ENCODE measurements at places on chromosomes 13 and 19.

GRCh38 chr19:3968556-3969434 lies 2.1 kb downstream of the DAPK3 start:
- no peak for DNase-seq

- no peak for DNase-seq
These were observed 38.0 kb downstream of the RCBTB2 start for GRCh38 chr13:48494874-48495273.

GRCh38 chr13:71613066-71613745 lies 253.8 kb downstream of the DACH1 start:
- DNase-seq: no peak

DNA sequence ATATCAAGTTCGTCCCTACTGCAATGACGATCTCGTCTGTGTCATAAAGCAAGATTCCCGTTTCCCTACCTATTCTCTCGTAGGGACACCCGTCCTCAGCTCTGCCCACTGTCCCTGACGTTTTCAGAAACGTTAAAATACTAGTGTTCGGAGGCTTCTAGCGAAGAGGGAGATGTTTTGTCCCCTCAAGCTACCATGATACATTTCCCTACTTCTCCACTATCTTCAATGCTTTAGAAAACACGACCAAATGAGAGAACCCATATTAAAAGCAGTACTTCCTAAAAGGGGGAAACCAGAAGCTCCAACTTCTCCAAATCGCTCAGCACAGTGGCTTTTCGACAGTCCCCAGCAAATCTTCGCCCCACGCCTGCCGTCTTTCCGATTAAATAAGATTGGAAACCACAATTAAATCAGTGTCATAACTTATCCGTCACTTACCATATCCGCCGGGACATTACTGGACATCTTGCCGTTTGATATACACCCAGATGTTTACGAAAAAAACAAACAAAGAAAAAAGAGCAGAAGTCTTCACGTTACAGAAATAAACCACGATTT lies 1.3 kb downstream of the UBL3 start:
- peak; percentile 32 for DNase-seq

DNA sequence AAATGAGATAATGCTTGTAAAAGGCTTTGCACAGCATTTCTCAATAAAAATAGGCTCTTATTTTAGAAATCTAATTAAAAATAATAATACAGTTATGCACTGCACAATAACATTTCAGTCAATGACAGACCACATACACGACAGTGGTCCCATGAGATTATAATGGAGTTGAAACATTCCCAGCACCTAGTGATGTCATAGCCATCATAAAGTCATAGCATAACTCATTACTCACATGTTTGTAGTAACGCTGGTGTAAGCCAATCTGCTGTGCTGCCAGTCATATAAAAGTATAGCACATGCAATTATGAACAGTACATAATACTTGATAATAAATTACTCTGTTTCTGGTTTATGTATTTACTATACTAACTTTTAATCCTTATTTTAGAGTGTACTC lies 12.7 kb upstream of the SERPINE3 start:
- no peak for DNase-seq

DNA sequence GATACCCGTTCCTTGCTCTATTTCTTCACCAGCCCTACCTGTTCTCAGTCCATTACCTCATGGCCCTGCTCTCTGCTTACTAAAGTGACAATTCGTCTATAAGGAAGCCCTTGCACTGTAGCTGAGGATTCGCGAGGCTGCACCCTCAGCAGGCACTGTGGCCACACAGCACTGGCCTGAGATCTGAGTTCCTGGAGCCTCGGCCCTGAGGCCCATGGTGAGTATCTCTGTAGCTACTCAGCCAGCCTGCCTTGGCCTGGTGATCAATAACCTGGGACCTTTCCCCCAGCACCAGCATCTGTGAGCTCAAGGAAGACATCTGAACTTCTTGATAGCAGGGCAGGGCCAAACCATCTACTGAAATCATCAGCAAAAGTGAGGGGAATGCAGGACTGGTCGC lies 90.7 kb downstream of the RGCC start:
- DNase-seq: no peak

DNA sequence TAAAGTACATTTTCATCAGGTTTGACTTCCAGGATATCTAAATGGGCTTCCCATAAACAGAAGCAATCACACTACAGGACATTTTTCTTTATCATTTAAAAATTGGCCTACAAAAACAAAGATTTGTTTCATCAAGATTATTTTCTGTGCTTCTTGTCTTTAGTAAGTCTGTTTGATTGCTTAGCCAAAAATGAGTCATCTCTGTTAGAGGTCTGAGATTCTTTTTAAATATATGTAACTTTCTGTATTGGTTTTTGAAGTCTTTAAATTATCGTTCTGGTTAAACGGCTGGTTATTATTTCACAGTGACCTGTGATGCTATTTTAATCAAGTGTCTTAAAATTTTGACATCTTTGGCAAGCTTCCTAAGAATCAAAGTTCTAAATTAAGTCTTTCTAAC lies 62.7 kb downstream of the SLITRK1 start:
- no peak for DNase-seq

DNA sequence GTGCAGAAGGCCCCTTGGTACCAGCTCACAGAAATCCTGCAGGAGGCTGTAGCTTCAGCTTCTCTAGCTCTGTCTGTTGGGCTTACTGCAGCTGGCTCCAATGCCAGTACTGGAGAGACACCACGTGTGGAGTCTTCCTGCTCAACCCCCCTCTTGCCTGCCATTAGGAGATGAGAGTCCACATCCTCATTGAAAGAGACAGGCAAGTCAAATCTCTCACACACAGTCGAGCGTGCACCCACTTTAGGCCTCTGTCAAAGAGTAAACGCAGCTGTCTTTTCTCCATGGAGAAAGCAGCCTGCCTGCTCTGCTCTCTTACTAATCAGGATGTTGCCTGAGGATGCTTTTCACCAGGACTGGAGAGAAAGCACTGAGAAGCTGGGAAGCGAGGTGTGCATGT lies 523.0 kb upstream of the NBEA start:
- no peak for DNase-seq

DNA sequence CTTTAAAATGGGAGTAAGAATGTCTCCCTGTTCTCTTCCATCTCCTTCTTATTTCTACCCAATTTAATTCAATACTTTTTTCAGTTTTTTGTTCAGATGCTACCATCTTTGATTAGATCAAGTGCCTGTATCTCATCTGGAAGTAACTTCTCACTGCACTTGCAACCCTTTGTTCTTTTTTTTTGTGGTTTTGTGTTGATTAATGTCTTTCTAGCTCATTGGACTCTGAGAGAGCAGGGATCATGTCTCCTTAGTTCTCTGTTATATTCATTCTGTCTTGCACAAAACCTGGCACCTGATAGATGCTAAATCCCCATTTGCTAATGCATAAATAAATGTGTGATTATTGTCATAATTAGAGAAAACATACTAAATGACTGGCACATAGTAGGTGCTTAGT lies 834 bp upstream of the ITGBL1 start:
- no peak for DNase-seq

GRCh38 chr13:113950451-113951245 lies 23.2 kb downstream of the C13orf46 start:
- DNase-seq: no peak

GRCh38 chr19:29671393-29672160 lies 6.3 kb downstream of the PLEKHF1 start:
- DNase-seq: peak; percentile 96

DNA sequence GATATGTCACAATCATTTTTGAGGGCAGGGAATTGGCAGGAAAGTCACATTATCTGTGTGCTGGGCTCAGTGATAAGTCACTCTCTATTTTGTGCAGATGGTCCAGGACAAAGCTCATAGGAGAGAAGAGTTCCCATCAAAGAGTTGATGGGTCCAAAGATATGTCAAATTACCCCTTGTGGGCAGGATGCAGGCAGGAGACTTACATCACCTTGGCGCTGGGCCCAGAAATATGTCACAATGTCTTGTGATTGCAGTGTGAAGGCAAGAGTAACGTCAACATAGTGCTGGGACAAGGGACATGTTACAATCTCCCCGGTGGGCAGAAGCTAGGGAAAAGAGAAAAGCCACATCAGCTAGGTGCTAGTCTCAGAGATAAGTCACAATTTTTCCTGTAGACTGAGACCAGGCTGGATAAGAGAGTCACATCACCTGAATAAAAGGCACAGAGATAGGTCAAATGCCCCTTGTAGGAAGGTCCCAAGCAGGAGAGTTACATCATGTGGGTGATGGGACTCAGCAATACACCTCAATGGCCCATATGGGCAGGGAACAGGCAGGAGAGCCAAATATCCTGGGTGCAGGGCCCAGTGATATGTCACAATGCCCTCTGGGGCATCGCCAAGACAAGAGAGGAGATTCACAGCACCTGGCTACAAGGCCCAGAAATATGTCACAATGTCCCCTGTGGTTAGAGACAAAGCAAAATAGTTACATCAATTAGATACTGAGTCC lies 47.9 kb downstream of the ZNF99 start:
- no peak for DNase-seq

DNA sequence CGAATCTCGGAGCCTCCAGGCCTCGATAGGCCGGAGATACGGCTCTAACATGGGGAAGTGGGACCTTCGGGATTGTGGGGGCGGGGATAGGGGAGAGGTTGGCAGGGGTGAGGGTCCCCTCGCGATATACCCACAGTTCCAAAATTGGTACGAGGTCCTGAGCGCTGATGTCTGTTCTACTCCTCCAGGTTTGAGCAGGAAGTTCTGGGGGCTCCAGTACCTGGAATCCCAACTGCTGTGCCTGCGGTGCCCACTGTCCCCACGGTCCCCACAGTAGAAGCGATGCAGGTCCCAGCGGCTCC lies 447 bp downstream of the RBM42 start:
- DNase-seq: no peak

GRCh38 chr19:38370299-38370698 lies 4.1 kb upstream of the PSMD8 start:
- no peak for DNase-seq

DNA sequence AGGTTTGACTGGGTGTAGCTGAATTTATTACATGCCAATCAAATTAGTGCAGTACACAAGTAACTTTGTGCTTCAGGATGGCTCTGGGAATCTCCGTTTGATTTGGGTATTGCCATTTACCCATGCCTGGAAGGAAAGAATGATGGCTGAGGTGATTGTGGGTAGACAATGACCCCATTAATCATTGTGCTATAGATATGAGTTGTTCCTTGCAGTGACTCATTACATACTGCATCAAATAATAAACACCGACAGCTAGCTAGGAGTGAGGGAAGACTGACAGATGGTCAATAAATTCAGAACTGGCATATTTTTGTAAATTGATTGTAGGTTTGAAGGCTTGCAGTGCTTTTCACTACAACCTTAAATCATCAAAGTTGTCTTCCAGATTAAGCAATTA lies 1069.5 kb downstream of the DIAPH3 start:
- no peak for DNase-seq

GRCh38 chr13:41458761-41459431 lies 1.5 kb downstream of the RGCC start:
- peak; percentile 81 for DNase-seq

DNA sequence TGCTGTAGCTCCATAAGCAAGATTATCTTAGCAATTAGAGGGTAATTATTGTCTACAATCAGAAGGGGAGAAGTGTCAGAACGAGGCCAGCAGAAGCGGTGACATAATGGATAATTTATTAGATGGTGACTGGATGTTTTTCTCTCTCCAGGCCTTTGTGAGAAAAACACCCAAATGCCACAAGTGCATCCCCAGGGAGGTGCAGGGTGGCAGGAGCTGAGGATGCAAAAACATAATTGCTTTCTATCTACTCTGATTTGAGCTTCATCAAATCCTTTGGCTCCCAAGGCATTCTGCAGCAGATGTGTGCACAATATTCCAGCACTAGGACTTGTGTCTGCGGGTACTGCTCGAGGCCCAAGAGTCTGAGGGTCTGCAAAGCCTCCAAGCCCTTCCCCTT lies 220.1 kb upstream of the SERP2 start:
- no peak for DNase-seq

DNA sequence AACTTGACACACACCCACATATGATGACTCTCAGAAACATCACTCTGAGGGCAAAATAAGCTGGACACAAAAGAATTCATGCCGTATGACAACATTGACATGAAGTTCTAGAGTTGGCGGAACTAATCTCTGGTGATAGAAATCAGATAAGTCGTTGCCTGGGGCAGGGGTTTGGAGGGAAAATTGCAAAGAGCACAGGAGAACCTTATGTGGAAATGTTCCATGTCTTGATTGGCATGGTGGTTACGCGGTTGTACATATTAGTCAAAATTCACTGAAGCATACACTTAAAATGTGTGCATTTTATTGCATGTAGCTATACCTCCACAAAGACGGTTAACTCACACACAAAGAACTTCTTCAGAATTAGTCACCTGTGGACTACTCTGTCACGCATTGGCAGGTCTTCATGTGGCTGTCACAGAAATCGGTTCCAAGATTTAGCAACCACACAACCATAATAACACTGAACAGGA lies 137.8 kb upstream of the GJB6 start:
- DNase-seq: peak; percentile 63

DNA sequence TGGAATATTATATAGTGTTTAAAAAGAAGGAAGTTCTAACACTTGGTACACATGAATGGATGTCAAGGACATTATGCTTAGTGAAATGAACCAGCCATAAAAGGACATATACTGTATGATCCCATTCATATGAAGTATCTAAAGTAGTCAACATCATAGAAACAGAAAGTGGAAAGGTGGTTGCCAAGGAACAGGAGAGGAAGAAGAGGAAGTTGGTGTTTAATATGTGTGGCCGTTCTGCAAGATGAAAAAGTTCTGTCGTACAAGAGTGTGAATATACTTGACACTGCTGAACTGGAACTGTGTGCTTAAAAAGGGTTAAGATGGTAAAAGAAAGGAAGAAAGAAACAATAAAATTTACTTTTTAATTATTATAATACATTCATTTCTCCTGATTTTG lies 33.1 kb upstream of the C1QTNF9 start:
- peak; percentile 48 for DNase-seq

GRCh38 chr13:71864986-71865873 lies 1.8 kb downstream of the DACH1 start:
- DNase-seq: no peak

All from activated CD4-positive, alpha-beta T cell treated with anti-CD3 and anti-CD28 coated beads, Interleukin-2, Interleukin-6, amounts not matched to agents 100 ng/mL and 50 ng/mL, durations not matched to agents 16 hours and 8 hours (primary cell).